ENCODE measurements at places on chromosomes 16 and 17. TPM values are rescaled to one million over a fixed set of nuclear protein-coding genes. Genes with fewer than 3 reads are reported as not detected.

DNA sequence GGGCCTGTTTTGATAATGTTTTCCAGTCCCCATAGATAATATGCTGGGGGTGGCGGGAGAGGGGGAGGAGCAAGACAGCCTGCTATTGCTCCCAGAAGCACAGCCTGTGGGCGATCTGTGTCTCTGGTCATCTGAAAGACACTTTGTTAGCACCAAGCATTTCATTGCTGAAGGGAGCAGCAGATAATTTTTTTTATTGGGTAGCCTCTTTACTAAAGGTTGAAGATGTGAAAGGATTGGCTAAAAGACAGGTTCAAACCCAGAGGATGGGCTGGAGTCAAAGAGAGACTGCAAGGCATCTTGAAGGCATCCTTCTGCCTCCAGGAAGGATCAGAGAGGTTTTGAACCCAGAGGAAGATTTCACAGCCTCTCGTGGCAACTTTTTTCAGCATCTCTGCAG is 60.6 kb downstream of the C17orf67 start:
- DNase-seq: no peak

DNA sequence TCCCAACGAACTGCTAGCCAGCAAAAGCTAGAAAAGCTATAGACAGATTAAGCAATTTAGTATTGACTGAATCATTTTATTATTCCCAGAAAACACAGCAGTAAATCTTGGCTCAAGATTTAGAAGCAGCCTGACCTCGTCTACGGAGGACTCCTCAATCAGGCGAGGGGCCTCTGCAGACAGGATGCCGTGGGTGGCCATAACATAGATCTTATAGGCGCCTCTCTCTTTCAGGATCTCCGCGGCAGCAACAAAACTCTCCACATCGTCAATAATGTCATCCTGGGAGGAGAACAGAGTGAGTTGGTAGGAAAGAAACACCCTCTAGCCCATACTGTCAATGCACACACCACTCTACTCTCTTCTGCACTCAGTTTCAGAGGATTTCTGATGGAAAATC is 4.7 kb upstream of the QRICH2 start:
- no peak for DNase-seq

DNA sequence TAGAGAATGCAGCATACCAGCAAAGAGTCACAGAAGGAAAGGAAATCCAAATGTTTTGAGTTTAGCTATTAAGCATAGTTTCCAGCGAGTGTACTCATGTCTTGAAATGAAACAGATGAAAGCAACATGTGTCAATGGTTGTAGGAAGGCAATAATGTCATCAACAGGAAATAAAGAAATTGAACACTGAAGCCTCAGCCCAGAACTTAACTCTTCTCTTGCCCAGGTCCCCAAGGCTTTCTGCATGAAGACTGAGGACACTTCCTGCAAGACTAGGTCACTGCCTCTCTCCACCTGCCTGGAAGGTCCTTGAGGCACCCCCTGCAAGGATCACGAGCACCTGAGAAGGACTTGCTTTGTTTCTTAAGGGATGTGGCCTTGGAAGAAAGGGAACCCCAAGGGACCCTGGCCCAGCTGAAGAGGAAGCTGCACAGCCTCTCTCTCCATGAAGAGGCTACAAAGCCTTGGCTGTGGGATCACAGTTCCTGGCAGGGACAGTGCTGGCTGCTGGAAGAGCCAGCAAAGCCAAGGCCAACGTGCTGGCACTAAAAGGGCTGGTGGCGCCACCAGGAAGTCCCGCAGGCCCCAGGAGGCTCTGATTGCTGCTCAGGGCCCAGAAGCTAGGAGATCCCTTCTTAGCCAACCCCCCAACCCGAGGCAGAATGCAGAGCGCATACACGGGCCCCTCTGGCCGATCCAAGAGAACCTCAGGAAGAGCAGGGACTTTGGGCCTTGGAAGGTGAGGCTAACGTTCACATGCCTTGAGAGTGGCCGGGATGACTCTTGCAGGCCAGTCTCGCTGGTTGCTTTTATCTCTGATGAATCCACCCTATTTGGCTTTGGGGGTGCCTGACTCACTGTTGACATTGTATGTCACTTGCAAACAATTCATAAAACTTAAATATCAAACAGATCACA is 23.4 kb upstream of the AXIN2 start:
- no peak for DNase-seq

DNA sequence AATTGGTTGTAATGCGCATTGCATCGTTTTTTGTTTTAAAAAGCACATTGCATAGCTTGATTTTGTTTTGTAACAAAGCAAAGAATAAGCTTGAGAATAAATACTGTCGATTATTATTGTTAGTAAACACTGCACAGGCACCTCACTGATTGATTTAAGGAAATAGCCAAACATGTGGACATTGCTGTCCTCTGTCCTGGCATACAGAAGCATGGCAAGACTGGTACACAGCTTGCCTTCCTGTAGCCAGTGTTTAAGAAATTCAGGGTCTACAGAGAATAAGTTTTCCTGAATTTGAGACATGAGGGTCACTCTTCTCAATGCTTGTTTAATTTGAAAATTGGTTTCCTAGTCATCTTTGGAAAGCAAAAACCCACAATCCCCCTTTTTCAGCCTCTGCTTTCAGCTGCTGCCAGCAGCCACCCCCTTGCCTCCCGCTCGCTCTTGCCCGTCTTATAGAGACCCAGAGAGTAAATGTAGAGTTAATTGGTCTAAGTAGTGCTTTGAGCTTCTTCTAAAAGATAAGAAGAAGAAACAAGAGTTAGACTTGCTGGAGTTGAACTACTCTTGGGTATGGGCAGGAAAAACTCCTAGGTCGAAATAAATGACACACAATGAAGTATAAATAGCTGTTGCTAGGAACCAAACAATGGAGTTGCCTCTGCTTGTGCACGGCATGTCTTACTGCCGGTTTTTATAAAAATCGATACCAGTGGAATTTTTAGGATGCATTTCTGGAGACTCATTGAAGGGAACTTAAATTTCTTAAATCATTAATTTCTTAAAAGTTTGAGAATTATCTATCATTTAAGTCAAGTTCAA is 116.6 kb downstream of the MRTFB start:
- no peak for DNase-seq

The COX6A2 gene
- not detected for total RNA-seq

The NSF gene
- total RNA-seq: 37.7 TPM
